Large intestine (tissue), 12 donors: ENCODE measurements at places on chromosomes 6 and 20. TPM values are rescaled to one million over a fixed set of nuclear protein-coding genes. Genes with fewer than 3 reads are reported as not detected.

Gene PROKR2
- not detected for polyA plus RNA-seq

Gene VWA7
- polyA plus RNA-seq = 10.1 TPM

Gene SLC22A2
- polyA plus RNA-seq = 0.04 TPM

Gene CSE1L
- polyA plus RNA-seq = 52.2 TPM

Gene LINC00237
- polyA plus RNA-seq = not detected

Gene CTCFL
- polyA plus RNA-seq = 0.03 TPM

Gene GSTA2
- polyA plus RNA-seq = 24.0 TPM

Gene PNPLA1
- 3.3 TPM for polyA plus RNA-seq

Gene GRIK2
- polyA plus RNA-seq = 3.3 TPM

Gene CRISP2
- polyA plus RNA-seq = 0.34 TPM

Gene BMP2
- 15.2 TPM for polyA plus RNA-seq

Gene OR2J3
- polyA plus RNA-seq = not detected

Gene LGSN
- polyA plus RNA-seq = 0.04 TPM

Gene TMEM217
- 1.5 TPM for polyA plus RNA-seq

Gene C6orf58
- polyA plus RNA-seq = 0.12 TPM

Gene MOCS1
- polyA plus RNA-seq = 14.6 TPM

Gene GNMT
- polyA plus RNA-seq = 0.54 TPM

Gene RAB44
- polyA plus RNA-seq = 0.04 TPM

Gene TUBB1
- polyA plus RNA-seq = 0.52 TPM

Gene BPI
- 0.21 TPM for polyA plus RNA-seq

Gene TPMT
- polyA plus RNA-seq = 20.7 TPM

Gene NR2E1
- not detected for polyA plus RNA-seq

Gene GABRR1
- 0.06 TPM for polyA plus RNA-seq

Gene APOM
- polyA plus RNA-seq = 14.1 TPM

Gene PHACTR1
- 5.5 TPM for polyA plus RNA-seq

Gene AURKA
- polyA plus RNA-seq = 13.7 TPM

Gene BCAS1
- polyA plus RNA-seq = 29.2 TPM

Gene CNR1
- polyA plus RNA-seq = 14.8 TPM

Gene SALL4
- 9.0 TPM for polyA plus RNA-seq

Gene GSTA1
- 311 TPM for polyA plus RNA-seq

Gene TCF15
- 0.64 TPM for polyA plus RNA-seq

Gene CD83
- 8.2 TPM for polyA plus RNA-seq

Gene FNDC1
- polyA plus RNA-seq = 22.0 TPM

Gene PDE10A
- 2.7 TPM for polyA plus RNA-seq

Gene CLIC5
- 111 TPM for polyA plus RNA-seq

Gene MMP24
- polyA plus RNA-seq = 3.9 TPM

Gene RCAN2
- 4.7 TPM for polyA plus RNA-seq

Gene GNAS-AS1
- 0.40 TPM for polyA plus RNA-seq

Gene EYS
- 0.76 TPM for polyA plus RNA-seq

Gene C4B
- polyA plus RNA-seq = 91.2 TPM

Gene BLOC1S5
- polyA plus RNA-seq = 14.2 TPM

Gene ECT2L
- polyA plus RNA-seq = 0.13 TPM

Gene PRICKLE4
- 3.7 TPM for polyA plus RNA-seq

Gene FGD2
- 15.5 TPM for polyA plus RNA-seq

Gene TSPO2
- polyA plus RNA-seq = 2.3 TPM

Gene RUNX2
- 2.6 TPM for polyA plus RNA-seq

Gene RBM24
- 3.6 TPM for polyA plus RNA-seq

Gene SLC35F1
- polyA plus RNA-seq = 5.1 TPM

Gene PTPRT
- polyA plus RNA-seq = 0.78 TPM
